ENCODE measurements at places on chromosomes 2 and 18. TPM values are rescaled to one million over a fixed set of nuclear protein-coding genes. Genes with fewer than 3 reads are reported as not detected.

STAM2 gene
- 47.4 TPM for polyA plus RNA-seq

FHOD3 gene
- polyA plus RNA-seq = 44.2 TPM

FASTKD2 gene
- 34.3 TPM for polyA plus RNA-seq

B3GNT7 gene
- 5.0 TPM for polyA plus RNA-seq
